ENCODE measurements at places on chromosomes 2 and 18.

DNA sequence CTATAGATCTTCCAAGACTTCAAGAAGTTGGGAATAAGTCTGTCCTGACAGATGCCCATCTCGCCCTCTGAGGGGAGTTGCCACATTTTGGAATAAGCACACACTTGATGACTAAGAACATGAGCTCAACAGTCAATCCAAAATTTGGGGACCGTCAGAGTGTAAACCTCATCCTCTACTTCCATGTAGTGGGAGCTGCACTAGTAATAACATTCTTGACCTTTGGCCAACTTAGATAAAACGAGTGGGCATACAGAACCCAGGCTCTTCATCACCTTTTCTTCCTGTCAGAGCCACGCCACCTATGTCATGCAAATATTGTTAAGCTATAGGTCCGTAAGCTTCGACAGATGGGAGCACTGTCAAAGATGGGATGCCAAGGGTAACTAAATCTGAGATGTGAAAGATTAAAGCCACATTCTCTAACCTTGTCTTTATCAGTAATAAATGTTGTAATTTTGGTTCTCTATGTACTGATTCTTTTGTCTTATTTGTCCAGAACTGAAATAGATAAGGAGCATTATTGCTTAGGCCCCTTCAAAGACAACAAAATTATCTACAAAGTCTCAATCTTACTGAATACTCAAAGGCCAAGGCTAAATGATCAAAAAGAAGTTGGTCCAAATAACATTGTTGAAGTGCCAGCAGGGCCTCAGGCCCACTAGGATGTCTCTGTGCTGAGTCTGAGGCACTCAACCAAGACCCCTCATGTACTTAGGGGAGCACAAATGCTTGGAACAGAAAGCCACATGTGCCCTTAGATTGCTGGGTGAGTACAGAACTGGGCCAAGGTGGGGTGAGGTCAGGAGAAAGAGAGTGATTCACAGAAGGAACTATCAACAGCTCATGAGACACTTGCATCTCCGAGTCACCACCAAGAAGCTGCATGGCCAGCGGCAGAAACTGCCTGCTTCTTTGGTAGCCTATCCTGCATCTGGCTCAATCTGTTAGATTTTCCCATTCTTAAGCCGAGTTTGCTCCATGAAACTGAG lies 15.0 kb downstream of the CDH2 start:
- DNase-seq = no peak

DNA sequence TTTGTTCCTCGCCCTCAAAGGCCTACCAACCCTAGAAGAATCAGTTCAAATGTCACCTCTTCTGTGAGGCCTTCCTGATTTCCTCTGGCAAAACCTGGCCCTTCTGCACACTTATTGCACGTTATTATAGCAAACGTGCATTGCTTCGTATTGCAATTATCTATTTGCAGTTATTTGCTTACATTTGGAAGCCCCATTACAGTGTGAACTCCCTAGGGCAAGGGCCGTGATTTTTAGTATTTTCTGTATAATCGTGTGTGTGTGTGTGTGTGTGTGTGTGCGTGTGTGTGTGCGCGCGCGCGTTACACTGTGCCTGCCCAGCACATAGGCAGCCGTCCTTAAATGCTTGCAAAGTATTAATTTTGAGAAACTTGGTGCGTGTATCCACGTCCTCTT lies 460 bp upstream of the SEMA4F start:
- no peak for DNase-seq

GRCh38 chr2:191844706-191845105 lies 2.2 kb downstream of the CAVIN2 start:
- no peak for DNase-seq

DNA sequence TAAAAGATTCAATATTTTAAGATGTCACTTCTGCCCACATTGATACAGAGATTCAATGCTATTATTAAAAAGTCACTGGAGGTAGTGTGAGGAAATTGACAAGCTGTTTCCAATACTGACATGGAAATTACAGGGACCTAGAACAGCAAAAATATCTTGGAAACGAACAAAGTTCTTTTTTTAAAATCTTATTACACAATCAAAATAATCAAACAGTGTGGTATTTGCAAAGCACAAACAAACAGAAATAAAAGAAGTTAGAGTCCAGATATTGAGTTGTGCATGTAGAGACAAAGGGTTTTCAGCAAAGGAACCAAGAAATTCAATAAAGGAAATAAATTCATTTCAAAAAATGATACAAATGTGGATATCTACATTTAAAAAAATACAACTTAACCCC lies 369.6 kb downstream of the NCKAP5 start:
- DNase-seq = no peak

DNA sequence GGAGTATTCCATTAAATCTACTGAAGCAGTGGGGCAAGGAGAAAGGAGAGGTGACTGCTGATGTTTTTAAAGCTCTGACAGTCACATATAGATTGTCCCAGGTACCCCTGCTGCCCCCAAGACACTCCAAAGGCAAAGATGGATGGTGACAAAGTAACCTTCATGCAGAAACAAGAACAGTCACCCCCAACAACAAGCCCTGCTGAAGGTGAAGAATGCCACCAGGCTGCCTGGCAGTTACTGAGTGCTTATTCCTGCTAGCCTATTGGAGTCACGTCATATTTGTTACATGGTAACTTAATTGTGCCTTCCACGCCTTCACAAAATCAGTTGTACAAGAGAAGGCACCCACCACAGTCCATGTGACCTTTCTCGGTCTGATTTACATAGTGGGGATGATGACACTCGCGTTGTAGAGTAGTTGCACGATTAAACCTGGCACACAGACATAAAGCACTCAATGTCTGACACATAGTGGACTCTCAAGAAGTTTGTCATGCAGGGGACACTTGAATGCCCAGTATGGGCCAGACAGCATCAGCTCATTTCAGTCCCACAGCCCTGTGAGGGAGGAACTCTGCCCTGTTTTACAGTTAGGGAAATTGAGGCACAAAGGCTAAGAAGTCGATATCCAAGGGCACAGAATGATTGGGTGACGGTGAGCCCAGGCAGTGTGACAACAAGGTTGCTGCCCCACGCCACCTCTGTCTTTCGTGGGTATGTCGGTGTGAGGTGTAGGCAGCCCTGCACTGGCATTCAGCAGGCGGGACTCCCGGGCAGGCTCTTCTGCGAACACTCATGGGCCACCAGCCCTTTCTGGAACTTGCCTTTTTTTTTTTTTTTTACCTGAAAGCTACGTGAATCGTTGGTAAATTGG lies 62.7 kb downstream of the ZCCHC2 start:
- DNase-seq = no peak

DNA sequence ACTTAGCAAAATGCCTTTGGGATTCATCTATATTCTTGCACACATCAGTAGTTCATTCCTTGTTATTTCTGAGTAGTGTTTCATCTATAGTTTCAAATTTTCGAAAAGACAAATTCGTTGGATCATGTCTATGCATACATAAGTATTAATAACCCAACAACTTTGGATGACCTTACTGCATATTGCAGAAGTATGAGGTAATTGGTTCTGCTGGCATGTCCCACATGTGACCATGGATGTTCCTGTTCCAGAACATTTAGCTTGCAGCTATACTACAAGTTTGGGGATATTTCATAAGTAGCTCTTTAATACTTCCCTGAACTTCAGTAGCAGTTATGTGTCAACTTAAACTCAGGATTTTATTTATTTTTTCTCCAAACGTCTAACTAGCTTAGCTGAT lies 44.9 kb downstream of the APLF start:
- no peak for DNase-seq

DNA sequence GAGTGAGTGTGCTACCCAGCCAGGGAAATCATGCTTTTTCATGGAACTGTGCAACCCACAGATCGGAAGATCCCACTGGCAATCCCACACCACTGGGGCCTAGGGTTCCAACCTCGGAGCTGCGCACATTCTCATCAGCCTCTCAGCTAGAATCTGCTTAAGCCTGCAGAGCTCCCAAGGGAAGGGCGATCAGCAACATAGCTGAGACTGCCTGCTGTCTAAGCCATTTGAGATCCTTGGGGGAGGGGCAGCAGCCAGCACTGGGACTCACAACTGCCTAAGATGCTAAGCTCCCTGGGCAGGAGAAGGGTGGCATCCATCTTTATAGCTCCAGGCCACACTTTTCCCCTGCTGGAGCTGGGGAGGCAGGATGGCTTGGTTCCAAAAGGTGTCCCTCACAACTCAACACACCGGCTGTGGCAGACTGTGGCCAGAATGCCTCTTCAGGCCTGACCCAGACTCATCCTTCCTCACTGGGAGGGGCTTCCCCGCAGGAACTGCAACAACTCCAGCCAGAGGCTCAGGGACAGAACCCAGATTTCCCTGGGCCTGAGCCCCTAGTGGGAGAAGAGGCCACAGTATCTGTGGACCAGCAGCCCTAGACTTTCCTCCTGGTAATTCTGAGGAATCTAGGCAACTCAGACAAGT lies 1133.3 kb upstream of the PIK3C3 start:
- DNase-seq = no peak

DNA sequence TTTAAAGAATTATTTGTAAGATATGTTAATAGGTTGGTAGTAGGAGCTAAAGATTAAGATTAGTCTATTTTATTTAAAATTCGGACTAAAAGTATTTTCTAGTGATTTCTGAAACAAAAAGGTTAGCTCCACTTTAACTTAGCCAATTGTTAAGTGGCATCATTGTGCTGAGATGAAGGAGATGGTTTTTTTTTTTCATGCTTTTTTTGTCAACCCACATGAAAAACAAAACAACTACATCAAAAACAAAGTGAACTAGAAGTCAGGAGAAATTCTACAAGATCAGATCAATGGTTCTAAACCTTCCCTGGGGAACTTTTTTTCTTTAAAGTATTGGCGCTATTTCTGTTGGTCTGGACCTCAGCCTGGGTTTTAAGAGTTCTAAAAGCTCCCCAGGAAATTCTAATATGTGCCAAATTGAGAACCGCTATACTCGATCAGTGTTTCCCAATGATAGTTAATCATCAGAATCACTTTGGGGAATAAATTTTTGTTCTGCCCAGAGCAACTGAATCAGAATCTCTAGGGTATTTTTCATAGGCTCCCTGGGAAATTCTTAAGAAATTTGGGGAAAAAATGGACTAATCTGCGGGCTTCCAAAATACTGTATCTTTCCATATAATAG lies 2.3 kb downstream of the ZC3H6 start:
- DNase-seq = no peak

GRCh38 chr2:102187496-102188150 lies 800 bp downstream of the IL1RL2 start:
- no peak for DNase-seq

- no peak for DNase-seq
These were observed 26.9 kb upstream of the RAB27B start for GRCh38 chr18:54801374-54801773.

DNA sequence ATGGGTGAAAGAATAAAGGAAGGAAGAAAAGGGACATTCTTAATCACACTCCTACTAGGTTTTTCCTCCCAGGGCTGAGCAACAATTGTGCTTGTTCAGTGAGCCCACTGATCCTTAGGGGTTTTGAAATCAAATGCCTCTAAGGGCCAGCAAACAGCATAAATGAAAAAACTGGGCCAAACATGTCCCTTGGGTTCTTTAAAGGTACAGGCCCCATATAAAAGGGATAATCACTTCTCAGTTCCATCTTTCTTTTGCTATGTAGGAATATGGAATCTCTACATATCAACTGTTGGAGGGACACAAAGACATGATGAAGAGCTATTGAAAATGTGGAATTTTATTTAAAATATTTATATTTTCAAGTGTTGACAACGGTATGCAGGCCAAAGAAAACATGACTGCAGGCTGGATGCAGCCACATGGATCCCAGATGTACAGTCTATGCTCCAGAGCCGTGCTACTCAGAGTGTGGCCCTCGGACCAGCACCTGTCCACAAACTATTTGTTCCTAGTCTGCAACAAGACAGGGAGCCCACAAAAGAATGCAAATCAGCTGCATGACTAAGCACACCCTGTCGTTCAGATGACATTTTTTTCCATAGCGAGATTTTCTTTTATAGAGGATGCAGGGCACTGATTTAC lies 110.0 kb downstream of the CDH20 start:
- no peak for DNase-seq

GRCh38 chr2:132953771-132954170 lies 283.8 kb upstream of the LYPD1 start:
- no peak for DNase-seq

GRCh38 chr2:187541086-187542085 lies 12.8 kb downstream of the TFPI start:
- no peak for DNase-seq

- DNase-seq = no peak
These were observed 8.4 kb downstream of the BCL11A start for GRCh38 chr2:60544954-60545560.

DNA sequence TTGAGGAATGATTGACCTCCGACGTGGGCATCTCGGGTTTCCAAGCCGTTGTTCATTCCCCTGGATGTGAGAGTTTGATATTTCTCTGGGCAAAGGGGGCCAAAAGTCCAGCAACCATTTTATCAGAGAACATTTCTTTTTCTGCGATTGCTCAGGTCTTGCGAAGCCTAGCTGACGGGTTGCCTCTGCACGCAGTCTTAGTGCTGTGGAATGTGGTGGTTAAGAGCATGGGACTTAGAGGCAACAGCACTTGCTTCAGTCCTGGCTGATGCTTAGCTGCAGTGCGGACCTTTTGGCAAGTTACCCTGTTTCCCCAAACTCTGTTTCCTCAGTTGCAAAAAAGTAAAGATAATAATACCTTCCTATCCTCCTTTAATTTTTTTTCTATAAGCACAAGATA lies 45.0 kb downstream of the FAP start:
- no peak for DNase-seq

DNA sequence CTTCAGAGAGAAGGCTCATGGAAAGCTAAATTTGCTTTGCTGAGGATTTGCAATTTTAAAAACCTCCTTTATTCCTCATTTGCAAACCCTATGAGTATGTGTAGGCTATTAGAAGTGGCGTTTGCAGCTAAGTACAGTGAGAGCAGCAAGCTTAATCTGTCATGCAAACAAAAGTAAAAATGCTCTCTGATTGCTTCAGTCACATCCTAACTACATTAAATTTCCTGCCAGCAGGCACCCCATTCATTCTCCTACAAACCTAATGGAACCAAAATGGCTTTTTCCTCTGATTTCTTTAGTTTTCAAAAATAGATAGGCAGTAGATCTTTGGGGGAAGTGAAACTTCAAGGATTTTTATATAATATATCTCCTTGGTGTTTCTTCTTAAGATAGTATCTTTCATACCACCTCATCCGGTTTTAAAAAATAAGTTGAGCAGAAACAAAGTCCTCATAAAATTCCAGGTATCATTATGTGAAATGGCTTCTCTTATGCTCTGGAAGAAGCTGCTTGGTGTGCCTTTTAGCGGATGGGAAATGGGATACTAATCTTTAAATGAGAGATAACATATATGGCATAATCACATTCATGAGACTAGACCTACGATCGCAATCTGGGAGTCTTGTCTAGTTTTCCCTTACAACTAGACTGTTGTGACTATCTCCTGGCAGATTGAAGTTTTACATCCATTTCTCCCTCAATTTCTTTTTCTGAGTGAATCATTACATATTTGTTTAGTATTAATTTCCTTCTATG lies 49.1 kb downstream of the CLIP4 start:
- no peak for DNase-seq

- no peak for DNase-seq
These were observed 53.9 kb downstream of the ZNF407 start for GRCh38 chr18:74651327-74652128.

DNA sequence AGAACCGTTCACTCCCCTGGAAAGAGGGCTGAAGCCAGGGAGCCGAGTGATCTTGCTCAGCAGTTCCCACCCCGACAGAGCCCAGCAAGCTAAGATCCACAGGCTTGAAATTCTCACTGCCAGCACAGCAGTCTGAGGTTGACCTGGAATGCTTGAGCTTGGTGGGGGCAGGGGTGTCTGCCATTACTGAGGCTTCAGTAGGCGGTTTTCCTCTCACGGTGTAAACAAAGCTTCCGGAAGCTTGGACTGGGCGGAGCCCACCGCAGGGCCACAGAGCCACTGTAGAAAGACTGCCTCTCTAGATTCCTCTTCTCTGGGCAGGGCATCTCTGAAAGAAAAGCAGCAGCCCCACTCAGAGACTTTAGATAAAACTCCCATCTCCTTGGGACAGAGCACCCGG lies 180.8 kb downstream of the WDR7 start:
- DNase-seq = no peak
